EL (cell line): ENCODE measurements at places on chromosomes 13 and 19.
A peak's percentile ranks its signal among the peaks of the same experiment; 100 is the strongest.

- DNase-seq, result no peak
Measured at GRCh38 chr13:111392486-111392885, 72.0 kb downstream of the TEX29 start.

GRCh38 chr13:110869231-110869804 lies 45.6 kb downstream of the ANKRD10 start:
- DNase-seq, result peak; percentile 40

DNA sequence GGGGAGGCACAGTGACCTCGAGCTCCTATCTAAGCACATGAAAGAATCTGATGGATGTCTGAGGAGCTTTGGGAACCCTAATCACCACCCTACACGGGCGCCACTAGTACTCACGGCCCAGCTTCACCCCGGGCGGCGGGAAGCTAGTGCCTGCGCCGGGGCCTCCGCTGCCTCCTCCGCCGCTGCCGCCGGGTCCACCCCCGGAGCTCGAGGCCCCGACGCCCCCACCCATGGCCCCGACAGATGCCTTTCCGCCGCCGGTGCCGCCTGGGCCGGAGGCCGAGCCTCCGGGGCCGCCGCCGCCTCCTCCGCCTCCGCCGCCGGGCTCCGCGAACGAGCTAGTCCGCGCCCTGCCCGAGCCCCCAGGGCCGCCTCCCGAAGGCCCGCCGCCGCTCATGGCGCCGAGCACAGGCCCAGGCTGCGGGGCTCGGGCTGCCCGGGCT lies 312 bp downstream of the GSK3A start:
- DNase-seq, result no peak

DNA sequence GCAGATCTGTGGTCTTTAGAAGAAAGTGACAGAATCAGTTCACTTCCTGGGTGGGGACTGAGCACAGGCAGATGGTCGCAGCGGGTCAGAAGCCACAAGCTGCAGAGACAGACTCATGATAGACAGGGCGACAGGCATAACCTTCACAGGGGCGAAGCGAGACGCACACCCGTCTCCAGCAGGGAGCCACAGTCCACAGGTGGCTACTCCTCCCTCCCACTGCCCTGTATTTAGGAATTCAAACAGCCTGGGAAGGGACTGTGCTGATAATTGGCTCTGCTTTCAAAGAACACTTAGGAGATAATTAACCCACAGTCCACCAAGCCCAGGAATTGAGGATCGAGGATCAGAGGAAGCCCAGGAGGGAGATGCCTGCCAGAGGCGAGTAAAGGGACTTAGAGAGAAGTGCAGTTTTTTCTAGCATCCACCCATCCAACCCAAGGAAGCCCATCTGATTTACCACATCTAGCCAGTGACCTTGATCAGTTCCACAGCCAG lies 23.2 kb downstream of the RFX2 start:
- no peak for DNase-seq

- DNase-seq, result no peak
Measured at GRCh38 chr13:112132142-112132541, 65.2 kb downstream of the SOX1 start.

- DNase-seq, result no peak
Measured at GRCh38 chr13:39955560-39955959, 300.1 kb downstream of the COG6 start.
